Renal pelvis (tissue), 12 donors: ENCODE measurements at places on chromosomes 7 and 10.

DNA sequence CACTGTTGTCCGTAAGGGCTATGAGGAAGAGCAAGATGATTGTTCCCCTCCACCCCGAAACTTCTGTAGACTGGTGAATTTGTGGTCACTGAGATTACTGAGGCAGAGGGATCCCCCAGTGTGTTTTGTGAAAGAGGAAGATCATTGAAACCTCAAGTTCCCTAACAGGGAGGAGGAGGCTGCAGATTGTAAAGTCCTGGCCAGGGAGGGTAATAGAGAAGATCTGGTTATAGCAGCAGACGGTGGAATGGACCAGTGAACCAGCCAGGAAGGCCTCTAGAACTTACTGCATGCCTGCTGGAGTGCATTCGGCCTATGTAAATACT is 31.1 kb downstream of the LMTK2 start:
- no peak for DNase-seq

DNA sequence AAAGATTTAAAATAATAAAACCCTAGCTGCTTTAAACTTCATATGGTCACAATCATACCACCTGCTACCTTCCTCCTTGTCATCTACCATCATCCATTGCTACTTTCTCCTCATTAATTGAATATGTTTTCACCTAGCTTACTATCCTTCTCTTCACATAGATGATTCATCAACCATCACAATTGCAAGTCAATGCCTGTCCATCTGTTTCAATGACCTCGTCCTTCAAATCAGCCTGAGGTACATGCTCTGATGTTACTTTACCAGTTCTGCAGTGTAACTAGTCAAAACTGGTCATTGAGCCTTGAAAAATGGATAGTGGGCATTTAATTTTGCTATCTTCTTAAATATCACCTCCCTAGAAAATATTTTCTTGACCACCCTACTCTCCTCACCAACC is 164.7 kb downstream of the SEMA3E start:
- no peak for DNase-seq

DNA sequence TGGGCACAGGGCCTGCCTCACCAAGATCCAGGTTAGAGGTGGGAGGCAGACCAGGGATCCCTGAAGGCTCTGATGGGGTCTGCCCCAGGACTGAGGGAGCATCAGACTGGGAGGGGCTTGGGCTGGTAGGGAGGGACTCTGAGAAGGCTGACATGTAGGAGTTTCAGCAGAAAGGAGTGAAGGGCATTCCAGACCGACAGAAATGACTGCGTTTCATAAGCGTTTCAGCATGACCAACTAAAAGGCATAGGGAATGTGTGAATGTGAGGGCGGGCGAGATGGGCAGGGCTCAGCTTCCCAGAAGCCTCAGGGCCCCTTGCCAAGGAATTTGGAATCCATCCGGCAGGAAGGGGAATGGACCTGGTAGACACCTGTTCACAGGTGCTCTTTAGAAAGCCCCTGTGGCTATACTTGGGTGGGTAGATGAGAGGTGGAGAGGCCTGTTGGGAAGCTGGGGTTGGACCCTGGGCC is 24.9 kb upstream of the SLC29A3 start:
- no peak for DNase-seq

GRCh38 chr10:62454687-62455397 is 80.7 kb downstream of the ZNF365 start:
- no peak for DNase-seq

- no peak for DNase-seq
These were observed 24.7 kb upstream of the HSPA12A start for GRCh38 chr10:116766837-116767634.

- no peak for DNase-seq
These were observed 21.8 kb downstream of the CARD11 start for GRCh38 chr7:3021825-3022224.

DNA sequence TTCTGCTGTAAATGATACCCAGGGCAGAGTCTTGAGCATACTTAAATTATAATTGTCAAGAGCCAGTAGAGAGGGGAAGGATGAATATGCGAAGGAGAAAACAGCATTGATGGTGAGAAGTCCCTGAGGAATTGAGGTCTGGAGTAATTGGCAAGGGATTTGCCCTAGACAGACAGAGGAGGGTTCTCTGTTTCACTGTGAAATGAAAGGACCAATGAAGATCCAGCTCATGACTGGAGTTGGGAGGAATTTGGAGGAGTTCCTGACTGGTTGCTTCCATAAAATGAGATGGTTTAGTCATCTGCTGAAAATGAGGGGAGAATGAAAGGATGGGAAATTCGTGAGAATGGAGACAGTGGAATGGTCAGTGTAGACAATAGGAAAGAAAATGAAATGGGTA is 6.8 kb downstream of the PRPF18 start:
- no peak for DNase-seq

DNA sequence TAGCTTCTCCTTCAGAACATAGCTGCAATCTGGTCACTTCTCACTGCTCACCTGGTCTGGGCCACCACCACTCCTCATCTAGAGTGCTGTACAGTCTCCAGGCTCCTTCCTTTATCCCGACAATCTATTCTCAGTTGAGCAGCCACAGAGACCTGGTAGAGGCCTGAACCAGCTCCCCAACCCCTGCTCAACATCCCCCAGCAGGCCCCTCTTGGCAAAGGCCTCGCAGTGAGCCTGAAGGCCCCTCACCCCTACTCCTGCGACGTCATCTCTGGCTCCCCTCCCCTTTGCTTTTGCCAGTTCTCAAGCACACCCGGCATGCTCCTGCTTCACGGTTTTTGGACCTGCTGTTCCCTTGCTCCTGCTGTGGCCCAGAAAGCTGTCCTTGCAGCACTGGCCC is 113.9 kb downstream of the ARHGAP22 start:
- DNase-seq: no peak

DNA sequence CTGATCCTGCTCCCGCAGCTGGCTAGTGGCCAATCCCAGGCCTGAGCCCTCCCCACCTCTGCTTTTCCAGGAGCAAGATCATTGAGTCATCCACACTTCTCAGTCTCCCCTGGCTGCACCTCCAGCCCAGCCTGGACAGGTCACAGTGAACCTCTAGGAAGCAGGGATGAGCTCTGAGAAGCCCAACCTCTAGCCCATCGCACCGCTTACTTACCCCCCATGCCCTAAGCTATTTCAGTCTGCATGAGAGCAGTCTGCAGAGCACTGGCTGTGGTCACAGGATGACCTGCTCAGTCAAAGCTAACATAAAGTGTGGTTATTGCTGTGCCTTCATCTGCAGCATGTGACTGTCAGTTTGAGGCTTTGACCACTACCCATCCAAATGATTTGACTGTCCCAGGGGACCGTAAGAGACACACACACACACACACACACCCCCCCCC is 129.2 kb downstream of the SORBS1 start:
- no peak for DNase-seq

DNA sequence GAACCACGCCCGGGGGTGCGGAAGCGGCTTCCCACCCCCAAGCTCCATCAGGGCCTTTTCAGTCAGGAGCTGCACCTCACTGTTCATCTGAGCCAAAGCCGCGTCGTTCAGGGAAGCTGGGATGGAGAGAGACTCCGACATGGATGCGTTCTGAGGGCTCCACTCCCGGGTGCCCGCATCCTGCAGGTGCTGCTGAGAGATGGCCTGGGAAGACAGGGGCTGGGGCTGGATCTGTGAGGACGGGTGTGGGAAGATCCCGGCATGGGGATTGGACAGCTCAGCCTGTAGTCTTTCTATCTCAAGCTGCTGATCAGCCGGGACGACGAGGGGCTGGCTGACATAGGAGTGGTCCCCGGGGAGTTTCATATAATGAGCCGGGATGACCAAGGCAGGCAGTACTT is 45.0 kb upstream of the NMT2 start:
- no peak for DNase-seq

DNA sequence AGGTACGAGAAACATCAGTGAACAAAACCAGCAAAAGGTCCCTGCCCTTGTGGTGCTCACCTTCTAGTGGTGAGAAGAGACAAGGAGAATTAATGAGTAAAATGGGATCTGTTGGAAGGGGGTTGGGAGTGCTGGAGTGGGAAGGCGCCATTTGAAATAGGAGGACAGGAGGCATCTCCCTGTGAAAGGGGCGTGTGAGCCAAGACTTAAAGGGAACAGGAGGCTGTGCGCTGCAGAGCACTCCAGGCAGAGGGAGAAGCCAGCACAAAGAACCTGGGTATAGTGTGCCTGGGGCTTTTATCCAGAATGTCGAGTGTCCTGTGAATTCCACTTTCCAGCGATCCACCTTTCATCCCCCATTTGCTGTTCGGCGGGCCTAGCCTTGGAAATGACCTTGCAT is 497.9 kb upstream of the GALNT17 start:
- DNase-seq: no peak

- no peak for DNase-seq
These were observed 70.8 kb downstream of the TCF7L2 start for GRCh38 chr10:113020838-113021237.

DNA sequence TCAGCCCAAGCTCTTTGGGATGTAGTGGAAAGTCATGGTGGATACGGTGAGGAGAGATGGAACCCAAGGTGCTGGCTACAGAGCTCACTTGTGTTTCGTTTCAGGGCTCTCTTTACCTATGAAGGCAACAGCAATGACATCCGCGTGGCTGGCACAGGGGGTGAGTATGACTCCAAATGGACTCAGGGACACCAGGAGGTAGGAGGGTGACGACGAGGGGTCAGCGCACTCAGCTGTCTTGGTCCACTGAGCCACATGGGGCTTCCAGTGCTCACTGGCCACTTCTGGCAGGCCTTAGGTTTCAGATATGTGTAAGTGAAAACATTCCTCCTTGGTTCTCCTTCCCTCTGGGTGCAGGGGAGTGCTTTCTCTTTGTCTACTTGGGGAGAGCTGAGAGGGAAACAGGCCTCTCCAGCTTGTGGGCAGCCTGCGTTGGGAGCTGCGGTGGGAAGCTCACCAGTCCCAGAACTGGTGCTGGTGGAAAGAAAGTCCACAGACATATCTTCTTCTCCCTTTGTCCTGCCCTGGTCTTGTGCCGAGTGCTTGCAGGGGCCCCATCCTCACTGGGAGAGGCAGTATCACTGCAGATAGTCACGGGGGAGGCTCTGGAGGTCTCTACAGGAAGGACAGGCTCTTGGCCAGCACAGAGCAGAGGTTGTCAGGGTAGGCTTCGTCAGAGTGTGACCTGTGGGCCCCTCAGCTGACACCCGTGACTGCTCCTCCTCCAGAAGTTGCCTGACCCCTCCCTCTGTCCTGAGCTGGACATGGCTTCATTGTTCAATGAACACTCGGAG is 5.8 kb downstream of the DBNL start:
- no peak for DNase-seq

GRCh38 chr7:113394856-113395255 is 276.5 kb upstream of the SMIM30 start:
- DNase-seq: no peak

DNA sequence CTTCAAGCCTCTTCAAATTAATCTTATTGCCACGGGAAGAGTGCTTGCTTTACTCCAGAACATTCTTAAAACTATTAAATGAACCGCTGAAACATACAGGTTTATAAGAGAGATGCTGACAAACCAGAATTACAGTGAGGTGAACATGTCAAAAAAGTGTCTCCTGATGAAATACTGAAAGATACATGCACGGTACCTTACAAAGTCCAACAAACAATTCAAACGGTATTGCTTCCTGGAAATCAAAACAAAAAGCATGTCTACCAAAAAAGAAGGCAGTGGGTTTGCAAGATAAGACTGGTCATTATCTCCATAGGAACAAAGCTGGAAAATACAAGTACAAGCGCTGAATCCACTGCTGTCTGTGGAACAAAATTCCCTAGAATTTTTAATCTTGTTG is 174.5 kb downstream of the DOCK4 start:
- no peak for DNase-seq

DNA sequence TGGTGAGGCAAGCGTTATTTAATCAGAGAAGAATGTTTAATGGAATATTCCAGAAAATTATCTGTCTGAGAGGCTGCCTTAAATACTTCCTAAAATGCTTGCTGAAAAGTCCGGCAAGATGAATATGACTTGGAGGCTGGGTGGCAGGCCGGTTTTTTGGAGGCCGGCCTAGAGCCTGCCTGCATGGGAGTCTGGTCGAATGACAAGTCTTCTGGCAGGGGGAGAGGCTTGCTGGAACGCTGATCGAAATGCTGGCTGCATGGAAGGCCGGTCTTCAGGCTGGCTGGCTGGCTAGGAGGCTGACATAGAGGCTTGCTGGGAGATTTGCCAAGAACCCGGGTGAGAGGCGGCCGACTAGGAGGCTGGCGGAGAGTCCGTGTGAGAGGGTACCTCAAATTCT is 135.7 kb downstream of the OR13A1 start:
- no peak for DNase-seq

DNA sequence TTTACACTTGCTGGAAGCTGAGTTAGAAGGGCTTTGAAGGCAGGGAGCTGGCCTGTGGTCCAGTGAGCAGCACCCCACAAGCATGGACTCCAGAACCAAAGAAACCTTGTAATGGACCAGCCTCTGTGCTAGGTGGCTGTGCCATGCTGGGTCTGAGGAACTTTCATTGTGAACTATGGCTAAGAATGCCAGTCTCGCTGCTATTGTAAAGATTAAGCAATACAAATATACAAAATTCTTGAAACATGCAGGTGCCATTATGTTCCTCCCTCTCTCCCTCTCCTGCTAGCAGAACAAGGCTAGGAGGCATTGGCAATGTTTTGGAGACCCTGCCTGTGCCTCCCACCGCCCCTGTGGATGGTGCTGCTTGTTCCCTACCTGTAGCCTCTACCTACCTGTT is 105.0 kb downstream of the PKD1L1 start:
- DNase-seq: no peak

DNA sequence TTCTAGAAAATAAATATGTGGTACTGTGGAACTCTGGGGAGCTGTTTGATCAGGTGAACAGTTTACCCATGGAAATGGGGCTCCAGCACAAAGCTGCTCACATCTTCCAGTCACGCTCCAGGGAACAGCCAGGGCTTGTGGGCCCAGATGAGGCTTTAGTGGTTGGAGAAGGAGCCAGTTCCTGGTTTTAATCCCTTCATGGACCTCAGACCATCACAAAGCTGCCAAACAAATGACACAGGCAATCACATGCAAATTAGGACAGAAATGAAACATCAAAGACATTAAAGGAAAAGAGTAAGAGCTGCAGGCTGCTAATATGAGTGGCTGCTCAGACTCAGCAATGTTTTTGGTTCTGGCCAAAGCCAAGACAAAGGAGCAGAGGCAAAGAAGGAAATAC is 2.2 kb upstream of the ATP6V0E2 start:
- DNase-seq: no peak

DNA sequence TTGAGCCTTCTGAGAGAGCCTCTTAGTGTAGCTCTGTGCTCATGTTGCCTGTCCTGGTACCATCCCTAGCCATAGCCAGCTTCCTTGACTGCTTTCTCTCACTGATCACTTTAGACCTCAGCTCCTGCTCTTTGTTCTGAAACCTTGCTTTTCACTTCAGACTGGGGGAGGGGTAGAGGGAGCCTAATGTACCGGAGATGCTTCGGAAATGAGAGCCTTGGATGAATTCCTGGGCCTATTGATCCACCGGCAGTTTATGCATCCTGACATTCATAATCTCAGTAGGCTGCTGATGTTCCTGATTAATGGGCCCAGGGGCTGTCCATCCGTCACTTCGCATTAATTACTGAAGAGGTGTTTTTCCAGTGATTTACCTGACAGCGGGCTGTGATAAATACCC is 38.8 kb downstream of the R3HCC1L start:
- DNase-seq: no peak

DNA sequence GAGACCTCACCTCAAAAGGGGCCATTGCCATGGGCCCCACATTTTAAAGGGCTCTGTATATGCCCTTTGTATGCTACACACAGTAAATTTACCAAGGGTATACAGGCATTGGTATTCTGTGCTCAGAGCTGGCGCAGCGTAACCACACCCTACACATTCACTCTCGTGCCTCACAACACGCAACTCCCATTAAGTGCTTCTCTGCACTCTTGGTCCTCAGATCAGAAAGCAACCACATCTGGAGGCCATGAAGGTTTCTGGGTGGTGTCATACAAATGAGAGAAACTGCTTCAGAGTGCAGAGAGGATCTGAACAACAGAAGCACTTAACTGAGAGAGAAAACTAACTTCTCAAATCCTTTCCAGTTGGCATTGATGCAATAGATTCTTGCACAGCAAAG is 9.4 kb upstream of the CACUL1 start:
- no peak for DNase-seq
